ENCODE measurements at places on chromosomes 11 and 22.
A peak's percentile ranks its signal among the peaks of the same experiment; 100 is the strongest.

- no peak for DNase-seq
Observed at GRCh38 chr22:17373855-17374254, 4.6 kb downstream of the CECR2 start.

DNA sequence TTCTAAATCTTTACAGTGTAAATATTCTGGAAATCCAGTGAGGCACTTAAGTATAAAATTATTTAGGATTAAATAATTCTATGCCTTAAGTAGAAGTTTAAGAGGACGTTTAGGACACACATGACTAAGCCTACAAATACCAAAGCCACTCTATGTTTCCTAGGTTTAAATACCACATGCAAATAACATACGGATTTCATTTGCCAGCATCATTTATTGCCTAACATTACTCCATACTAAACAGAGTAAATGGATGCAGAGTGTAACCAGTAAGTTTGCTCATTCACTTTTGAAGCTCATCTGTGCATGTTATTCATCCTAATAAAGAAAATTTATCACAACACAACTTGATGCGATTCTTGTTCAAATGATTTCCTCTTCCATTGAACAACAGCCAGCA, 4.1 kb downstream of the BDNF start:
- DNase-seq, result no peak

DNA sequence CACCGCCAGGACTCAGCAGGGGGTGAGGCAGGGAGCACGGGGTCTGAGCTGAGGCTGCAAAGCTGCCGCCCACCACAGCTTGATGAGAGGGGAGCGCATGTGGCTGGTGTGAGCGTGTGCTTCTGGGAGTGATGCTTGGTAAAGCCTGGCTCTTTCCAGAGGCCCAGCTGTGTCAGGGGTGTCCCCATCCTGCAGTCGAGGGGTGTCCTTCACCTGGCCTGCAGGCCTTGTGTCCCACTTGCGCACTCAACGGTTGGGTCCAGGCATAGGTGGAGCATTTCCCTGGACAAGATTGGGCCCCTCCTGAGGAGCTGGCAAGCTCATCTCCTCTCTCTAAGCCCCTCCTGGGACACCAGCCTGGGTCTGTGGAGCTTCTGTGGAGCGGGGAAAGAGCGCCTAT, 273.9 kb downstream of the TBC1D22A start:
- no peak for DNase-seq

- DNase-seq, result peak; percentile 9
Observed at GRCh38 chr11:128904656-128905344, 13.6 kb downstream of the KCNJ5 start.

All from HTR-8/SVneo (cell line).